K562 (cell line): ENCODE measurements at places on chromosomes 4 and X.

DNA sequence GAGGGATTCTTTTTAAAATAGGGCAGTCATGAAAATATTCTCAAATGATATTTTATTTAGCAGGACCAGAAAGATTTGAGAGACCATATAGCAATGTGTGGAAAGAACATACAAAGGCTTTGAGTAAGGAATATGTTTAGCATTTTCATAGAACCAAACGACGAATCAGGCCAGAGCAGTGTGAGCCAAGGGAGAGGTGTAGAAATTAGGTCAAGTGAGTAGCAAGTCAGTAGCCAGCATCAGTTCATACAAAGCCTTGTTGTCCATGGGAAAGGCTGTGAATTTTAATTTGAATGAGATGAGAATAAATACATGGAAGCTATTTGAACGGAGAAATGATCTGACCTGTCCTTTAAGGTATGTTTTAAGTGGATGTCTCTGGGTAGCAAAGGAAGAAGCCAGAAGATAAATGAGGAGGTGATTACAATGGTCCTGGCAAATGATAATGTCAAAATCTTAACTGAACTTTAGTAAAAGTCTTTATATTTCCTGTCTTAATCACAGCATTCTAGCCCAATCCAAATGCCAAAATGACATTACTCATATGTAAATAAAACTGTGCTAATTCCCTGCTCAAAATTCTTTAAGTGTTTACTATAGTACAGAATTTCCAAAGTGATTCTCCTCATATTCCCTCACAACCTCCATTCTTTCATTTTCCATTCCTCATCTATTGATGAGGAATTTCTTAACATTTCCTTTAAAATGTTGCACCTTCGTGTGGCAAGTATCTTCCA, 155.7 kb upstream of the SLIT2 start:
- no peak for DNase-seq

DNA sequence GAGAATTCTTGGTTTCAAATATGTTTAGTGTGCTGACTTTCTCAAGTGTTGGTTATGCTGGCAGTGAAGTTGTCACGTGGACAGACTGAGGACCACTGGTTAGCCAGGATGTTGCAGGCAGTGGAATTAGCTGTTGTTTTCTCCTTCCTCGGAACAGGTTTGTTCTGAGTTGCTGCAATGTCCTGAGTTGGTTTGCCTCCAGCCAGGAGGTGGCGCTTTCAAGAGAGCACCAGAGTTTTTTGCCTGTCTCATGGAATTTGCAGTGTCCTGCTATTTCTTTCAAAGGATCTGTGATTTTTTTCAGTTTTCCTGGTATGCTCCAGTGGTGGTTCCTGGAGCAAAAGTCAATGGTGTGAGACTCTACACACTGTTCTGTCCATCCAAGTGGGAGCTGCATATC, 158.1 kb upstream of the CXorf66 start:
- no peak for DNase-seq

DNA sequence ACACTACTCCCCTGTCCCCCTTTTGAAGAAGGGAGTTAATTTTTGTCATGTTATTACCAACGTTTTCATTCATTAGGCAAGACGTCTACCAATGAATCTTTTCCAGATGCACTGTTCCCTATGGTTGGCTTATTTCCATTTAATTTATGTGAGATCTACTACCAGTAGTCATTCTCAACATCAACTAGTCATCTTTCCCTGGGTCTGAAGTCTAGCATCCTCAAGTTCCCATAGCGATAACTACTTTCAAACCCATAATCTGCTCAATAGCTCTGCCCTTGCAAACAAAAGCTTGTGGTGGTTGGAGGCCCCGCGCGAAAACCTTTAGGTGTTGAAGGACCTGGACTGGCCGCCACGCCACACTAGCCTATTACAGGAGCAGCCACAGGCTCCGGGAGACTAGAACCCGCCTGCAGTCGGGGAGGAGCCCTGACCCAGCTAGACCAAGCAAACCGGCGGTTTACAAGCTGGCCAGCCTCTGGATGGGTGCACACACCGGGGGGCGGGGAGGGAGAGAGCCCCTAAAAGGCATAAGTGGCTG, 746 bp downstream of the PPAT start:
- DNase-seq, result no peak

GRCh38 chrX:152259150-152259549, 120.8 kb upstream of the MAGEA10 start:
- DNase-seq, result no peak

GRCh38 chrX:139639253-139639652, 68.7 kb downstream of the MCF2 start:
- no peak for DNase-seq

- DNase-seq, result no peak
Observed at GRCh38 chr4:137359691-137360315, 172.5 kb downstream of the PCDH18 start.
